Heart right ventricle (tissue), 16 donors: ENCODE measurements at places on chromosomes 13 and 19. TPM values are rescaled to one million over a fixed set of nuclear protein-coding genes. Genes with fewer than 3 reads are reported as not detected.

DNA sequence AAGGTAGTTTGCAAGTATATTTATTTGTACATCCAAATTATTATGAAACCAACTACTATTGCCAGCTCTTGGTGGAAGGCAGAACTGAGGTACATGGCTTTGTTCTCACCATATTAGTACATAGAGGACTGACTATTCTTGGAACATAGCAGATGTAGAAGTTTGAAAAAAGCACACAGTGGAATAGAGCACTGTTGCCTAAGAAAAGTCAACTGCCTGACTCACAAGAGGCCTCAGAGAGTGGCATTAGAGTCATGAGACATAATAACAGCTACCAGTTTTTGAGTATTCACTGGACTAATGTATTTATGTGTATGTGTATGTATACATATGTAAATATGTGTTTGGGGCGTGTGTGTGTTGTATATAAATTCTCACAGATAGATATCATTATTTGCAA, 8.3 kb upstream of the PCDH20 start:
- H3K4me1 ChIP-seq: no peaks in the 10 kb centered on the region
- H3K4me3 ChIP-seq: no peak overlapping the region
- H3K27ac ChIP-seq: no peak overlapping the region
- no peaks in the 10 kb centered on the region for H3K27me3 ChIP-seq

- H3K4me1 ChIP-seq: no peaks in the 10 kb centered on the region
- no peak within 1 kb of the TSS for H3K4me3 ChIP-seq
- no peak within 1 kb of the TSS for H3K27ac ChIP-seq
- H3K36me3 ChIP-seq: no peaks in the 10 kb centered on the region
- DNase-seq: no peak
Observed at GRCh38 chr19:54947381-54947780, at the start of gene NLRP7. Gene NLRP7, minus strand, starts transcription at chr19:54947530.

The KCNN1 gene
- polyA plus RNA-seq: not detected

DNA sequence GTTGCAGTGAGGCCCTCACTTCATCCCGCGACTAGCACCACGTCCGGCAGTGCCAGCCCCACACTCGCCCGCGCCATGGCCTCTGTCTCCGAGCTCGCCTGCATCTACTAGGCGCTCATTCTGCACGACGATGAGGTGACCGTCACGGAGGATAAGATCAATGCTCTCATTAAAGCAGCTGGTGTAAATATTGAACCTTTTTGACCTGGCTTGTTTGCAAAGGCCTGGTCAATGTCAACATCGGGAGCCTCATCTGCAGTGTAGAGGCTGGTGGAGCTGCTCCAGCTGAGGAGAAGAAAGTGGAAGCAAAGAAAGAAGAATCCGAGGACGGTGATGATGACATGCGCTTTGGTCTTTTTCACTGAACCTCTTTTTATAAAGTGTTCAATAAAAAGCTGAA, 48.6 kb downstream of the NLRP12 start:
- H3K36me3 ChIP-seq: no peaks in the 10 kb centered on the region
- DNase-seq: no peak
- H3K4me1 ChIP-seq: no peaks in the 10 kb centered on the region
- no peak overlapping the region for H3K27ac ChIP-seq
- H3K4me3 ChIP-seq: no peak overlapping the region

GRCh38 chr19:19550485-19550929, 12.4 kb downstream of the CILP2 start:
- DNase-seq: no peak
- H3K27me3 ChIP-seq: peaks cover 30% of the 10 kb centered on the region
- H3K4me1 ChIP-seq: peaks cover 5% of the 10 kb centered on the region
- H3K4me3 ChIP-seq: no peak overlapping the region

- peak within 1 kb of the TSS; percentile 84 for H3K27ac ChIP-seq
- no peaks in the 10 kb centered on the region for H3K27me3 ChIP-seq
- H3K4me3 ChIP-seq: peak within 1 kb of the TSS; percentile 86
- no peaks in the 10 kb centered on the region for H3K36me3 ChIP-seq
- H3K4me1 ChIP-seq: peaks cover 18% of the 10 kb centered on the region
Observed at GRCh38 chr19:57934820-57935665, at the start of gene ZNF418. Gene ZNF418, minus strand, starts transcription at chr19:57935402. Its CDS starts 1,580 bp downstream, at chr19:57933822.

DNA sequence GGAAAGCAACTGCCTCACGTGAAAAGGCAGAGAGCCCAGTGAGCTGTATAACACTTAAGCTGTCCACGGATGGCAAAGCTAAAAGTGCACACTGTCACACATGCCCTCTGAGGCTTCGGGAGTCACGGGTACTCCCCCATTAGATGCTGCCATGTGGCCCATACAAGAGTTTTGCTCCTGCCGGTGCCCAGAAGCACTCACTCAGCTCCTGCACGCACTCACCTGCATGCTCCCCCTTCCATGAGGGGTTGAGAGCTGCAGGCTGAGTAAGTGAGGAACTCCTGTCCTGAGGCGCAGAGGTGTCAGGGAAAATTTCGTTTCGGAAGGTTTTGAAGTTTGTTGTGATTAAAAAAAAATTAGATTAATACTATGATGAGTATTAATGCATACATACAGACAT, 939.2 kb upstream of the ATXN8OS start:
- no peaks in the 10 kb centered on the region for H3K4me1 ChIP-seq
- no peak overlapping the region for H3K4me3 ChIP-seq
- H3K27ac ChIP-seq: no peak overlapping the region
- DNase-seq: no peak
- no peaks in the 10 kb centered on the region for H3K36me3 ChIP-seq

The IRGC gene
- not detected for polyA plus RNA-seq

The FGF9 gene
- 9.6 TPM for polyA plus RNA-seq

DNA sequence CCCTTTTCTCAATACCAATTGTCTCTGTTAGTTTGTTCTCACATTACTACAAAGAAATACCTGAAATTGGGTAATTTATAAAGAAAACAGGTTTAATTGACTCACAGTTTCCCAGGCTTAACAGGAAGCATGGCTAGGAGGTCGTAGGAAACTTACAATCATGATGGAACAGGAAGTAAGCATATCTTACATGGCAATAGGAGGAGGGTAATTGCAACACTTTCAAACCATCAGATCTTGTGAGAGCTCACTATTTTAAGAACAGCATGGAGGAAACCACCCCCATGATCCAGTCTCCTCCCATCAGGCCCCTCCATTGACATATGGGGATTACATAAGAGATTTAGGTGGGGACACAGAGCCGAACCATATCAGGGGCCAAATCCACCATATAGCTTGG, 1210.1 kb upstream of the SPRY2 start:
- H3K4me1 ChIP-seq: no peaks in the 10 kb centered on the region
- DNase-seq: no peak
- no peaks in the 10 kb centered on the region for H3K27me3 ChIP-seq

- H3K4me3 ChIP-seq: peak overlapping the region; percentile 74
- H3K27me3 ChIP-seq: no peaks in the 10 kb centered on the region
- peaks cover 15% of the 10 kb centered on the region for H3K36me3 ChIP-seq
- H3K4me1 ChIP-seq: no peaks in the 10 kb centered on the region
Observed at GRCh38 chr19:12092065-12092867, 27.7 kb downstream of the ZNF844 start.
